ENCODE measurements at places on chromosomes 5 and 9. TPM values are rescaled to one million over a fixed set of nuclear protein-coding genes. Genes with fewer than 3 reads are reported as not detected.

- no peak for DNase-seq
- no peak overlapping the region for H3K4me3 ChIP-seq
- H3K27ac ChIP-seq = no peak overlapping the region
- H3K27me3 ChIP-seq = peaks cover 2% of the 10 kb centered on the region
Measured at GRCh38 chr9:131027048-131027871, 18.3 kb downstream of the LAMC3 start.

SPATA31A1 gene
- not detected for total RNA-seq

SPINK13 gene
- not detected for total RNA-seq

DNA sequence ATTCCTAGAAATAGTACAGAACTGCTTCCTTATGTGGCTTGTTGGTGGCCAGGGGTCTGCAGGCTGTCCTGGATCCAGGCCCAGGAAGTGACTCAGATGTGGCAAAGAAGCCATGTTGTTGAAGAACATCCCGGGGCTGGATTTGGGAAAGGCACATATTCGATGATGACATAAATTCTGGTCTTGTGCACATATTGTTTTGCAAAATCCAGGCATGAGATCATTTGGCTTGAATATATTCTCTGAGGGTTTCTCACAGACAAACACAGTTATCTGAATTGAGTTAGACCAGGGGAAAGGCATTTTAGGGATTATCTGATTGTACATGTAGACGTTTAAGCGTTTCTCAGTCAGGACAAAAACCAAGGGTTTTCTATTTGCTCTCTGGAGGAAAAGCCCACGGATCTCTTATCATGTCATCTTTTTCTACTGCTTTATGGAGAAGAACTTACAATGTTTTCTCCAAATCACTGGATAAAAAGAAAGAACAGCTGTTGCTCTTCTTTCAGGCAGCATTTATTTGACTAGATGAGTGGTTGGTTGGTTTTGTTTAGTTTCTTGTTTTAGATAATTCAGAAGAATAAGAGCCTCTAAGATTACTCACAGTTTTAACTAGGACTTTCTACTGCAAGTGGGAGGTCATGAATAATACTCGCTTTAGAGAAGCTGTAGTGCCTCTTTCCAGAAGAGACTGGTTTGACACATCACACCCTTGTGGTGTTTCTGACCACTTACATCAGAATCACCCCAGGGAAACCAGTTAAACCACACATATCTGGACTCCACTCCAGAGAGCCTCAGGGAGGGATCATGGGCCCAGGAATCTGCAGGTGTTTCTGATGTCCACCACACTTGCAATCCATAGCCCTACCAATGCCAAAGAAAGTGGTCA lies 29.5 kb upstream of the LHFPL2 start:
- H3K4me3 ChIP-seq = no peak overlapping the region
- peaks cover 10% of the 10 kb centered on the region for H3K27me3 ChIP-seq
- H3K27ac ChIP-seq = no peak overlapping the region
- no peaks in the 10 kb centered on the region for H3K36me3 ChIP-seq

ARHGEF39 gene
- total RNA-seq = 28.2 TPM

APBB3 gene
- 16.3 TPM for total RNA-seq

DNA sequence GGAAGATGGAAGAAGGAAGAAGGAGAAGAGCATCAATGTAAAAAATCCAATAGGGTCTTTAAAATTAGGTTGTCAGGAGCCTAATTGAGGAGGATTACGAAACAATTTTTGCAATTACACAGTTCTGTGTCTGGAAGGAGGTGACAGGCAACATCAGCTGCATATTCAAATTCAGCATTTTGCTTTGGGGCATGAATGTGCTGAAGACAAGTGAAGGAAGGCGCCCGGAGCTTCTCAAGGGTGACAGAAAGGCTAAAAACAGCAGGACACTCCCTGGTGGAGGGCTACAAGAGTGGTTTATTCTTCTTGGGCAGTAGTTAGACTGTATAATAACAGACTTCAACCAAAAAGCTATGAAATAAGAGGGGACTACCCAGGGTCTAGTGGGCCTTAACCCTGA lies 188.3 kb downstream of the BRINP1 start:
- H3K27me3 ChIP-seq = no peaks in the 10 kb centered on the region
- no peak overlapping the region for H3K4me3 ChIP-seq
- H3K27ac ChIP-seq = no peak overlapping the region
- no peak for DNase-seq
- no peaks in the 10 kb centered on the region for H3K4me1 ChIP-seq

GRCh38 chr5:11857391-11857790 lies 46.9 kb downstream of the CTNND2 start:
- H3K4me1 ChIP-seq = no peaks in the 10 kb centered on the region
- H3K27me3 ChIP-seq = no peaks in the 10 kb centered on the region
- no peaks in the 10 kb centered on the region for H3K36me3 ChIP-seq
- no peak overlapping the region for H3K4me3 ChIP-seq

CNTNAP3B gene
- total RNA-seq = not detected

- peaks cover 4% of the 10 kb centered on the region for H3K27me3 ChIP-seq
- H3K27ac ChIP-seq = no peak overlapping the region
- H3K36me3 ChIP-seq = peaks cover 3% of the 10 kb centered on the region
- H3K4me1 ChIP-seq = no peaks in the 10 kb centered on the region
- DNase-seq = no peak
Measured at GRCh38 chr5:37769840-37770239, 70.0 kb downstream of the GDNF start.

DNA sequence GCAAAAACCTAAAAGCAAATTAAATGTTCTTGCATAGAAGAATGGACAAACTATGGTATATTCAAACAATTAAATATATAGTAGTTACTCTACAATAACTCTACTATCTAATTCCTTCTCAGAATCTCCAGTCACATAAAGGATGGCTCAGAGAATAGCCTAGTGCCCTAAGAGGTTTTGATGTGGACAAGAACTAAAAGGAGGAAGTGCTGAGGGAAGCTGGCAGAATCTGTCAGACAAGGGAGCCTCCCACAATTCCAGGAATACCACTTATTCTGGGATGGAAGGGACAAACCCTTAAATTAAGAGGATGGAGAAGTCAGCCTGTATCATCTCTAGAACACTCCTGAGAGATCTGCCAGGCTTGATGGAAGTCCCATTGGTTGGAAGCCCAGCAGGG lies 30.4 kb downstream of the TNFSF8 start:
- no peak overlapping the region for H3K27ac ChIP-seq
- DNase-seq = no peak

All from activated CD4-positive, alpha-beta memory T cell treated with anti-CD3 and anti-CD28 coated beads for 36 hours (primary cell).